Effector memory CD4-positive, alpha-beta T cell (primary cell): ENCODE measurements at places on chromosomes 7 and 10.

DNA sequence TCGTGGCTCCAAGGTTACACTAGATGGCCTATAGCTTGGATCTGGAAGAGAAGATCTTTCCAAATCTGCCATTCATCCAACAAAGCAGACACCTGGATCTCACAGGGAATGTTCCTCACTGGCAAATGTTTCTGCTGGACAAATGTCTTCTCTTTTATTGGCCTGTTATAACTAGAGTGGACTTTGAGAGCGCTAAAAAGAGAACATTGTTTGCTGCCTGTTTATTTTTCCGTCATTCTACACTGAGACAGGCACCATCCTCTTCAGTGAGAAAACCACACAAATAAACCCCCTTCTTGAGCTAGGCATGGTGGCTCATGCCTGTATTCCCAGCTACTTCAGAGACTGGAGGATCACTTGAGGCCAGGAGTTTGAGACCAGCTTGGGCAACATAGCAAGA, 206.9 kb downstream of the CREB5 start:
- no peak for DNase-seq
- H3K36me3 ChIP-seq, result no peaks in the 10 kb centered on the region
- no peaks in the 10 kb centered on the region for H3K27me3 ChIP-seq
- no peak overlapping the region for H3K4me3 ChIP-seq
- H3K4me1 ChIP-seq, result no peaks in the 10 kb centered on the region

GRCh38 chr10:15504101-15504840, 133.2 kb upstream of the FAM171A1 start:
- H3K36me3 ChIP-seq, result no peaks in the 10 kb centered on the region
- H3K4me1 ChIP-seq, result no peaks in the 10 kb centered on the region
- no peak overlapping the region for H3K27ac ChIP-seq
- H3K4me3 ChIP-seq, result no peak overlapping the region
- H3K27me3 ChIP-seq, result peaks cover 4% of the 10 kb centered on the region

GRCh38 chr10:88178758-88179157, 315.3 kb downstream of the PTEN start:
- DNase-seq, result no peak
- no peaks in the 10 kb centered on the region for H3K4me1 ChIP-seq
- no peak overlapping the region for H3K4me3 ChIP-seq
- H3K27me3 ChIP-seq, result no peaks in the 10 kb centered on the region
- no peaks in the 10 kb centered on the region for H3K36me3 ChIP-seq

DNA sequence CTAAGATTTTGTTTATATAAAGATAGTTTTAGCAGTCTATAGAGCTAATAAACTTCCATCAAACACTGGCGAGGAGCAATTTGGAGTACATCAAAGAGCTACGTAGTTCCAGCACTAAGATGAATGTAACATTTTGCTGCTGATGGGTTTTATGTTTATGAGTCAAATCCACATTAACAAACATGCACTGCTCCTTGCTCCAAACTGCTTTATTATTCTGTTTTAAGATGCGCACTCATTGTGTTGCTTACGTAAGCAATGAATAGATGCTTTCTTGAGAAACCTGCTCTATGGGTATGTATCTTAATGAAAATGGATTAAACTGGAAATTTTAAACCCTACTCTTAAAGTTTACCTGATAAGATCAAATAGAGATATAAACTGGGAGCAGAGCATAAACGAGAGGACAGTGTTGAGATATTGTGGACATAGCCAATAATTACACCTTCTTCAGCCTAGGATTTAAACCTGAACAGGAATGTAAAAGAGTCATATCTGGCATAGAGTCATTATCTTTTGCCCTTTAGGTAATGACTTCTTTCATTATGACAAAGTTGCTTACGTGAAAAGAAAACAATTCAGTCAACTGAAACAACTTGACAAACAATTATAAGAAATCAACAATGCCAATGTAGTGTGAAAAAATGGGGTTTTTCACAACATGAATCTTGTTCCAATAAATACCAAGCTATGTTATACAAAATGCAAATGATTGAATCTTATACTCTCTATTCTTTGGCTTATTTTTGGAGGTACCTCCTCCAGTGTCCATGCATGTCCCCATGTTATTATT, 153.5 kb upstream of the MTPN start:
- no peaks in the 10 kb centered on the region for H3K4me1 ChIP-seq
- DNase-seq, result no peak
- H3K4me3 ChIP-seq, result no peak overlapping the region
- no peaks in the 10 kb centered on the region for H3K27me3 ChIP-seq
- H3K27ac ChIP-seq, result no peak overlapping the region

- no peaks in the 10 kb centered on the region for H3K36me3 ChIP-seq
- no peak overlapping the region for H3K4me3 ChIP-seq
- DNase-seq, result no peak
- H3K27me3 ChIP-seq, result no peaks in the 10 kb centered on the region
- H3K4me1 ChIP-seq, result no peaks in the 10 kb centered on the region
- no peak overlapping the region for H3K27ac ChIP-seq
These were observed 16.3 kb downstream of the TPST1 start for GRCh38 chr7:66221442-66221841.

DNA sequence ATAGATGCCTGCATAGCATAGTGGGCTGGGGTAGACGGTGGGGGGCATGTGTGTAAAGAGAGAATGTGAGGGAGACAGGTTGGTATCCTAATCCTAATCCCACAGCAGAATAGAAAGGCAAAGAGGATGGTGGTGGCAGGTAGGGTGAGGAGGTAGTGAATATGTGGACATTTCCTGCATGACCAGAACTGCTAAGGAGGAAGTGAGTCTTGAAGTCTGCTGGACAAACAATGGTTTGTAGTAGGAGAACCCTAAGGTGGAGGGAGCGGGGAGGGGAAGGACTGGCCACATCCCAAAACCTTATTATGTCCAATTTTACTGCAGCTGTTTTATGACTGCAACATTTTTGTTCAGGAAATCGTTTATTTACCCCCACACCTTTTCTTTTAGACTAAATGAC, 279.7 kb downstream of the AUTS2 start:
- DNase-seq, result no peak
- H3K36me3 ChIP-seq, result no peaks in the 10 kb centered on the region
- H3K27ac ChIP-seq, result no peak overlapping the region

DNA sequence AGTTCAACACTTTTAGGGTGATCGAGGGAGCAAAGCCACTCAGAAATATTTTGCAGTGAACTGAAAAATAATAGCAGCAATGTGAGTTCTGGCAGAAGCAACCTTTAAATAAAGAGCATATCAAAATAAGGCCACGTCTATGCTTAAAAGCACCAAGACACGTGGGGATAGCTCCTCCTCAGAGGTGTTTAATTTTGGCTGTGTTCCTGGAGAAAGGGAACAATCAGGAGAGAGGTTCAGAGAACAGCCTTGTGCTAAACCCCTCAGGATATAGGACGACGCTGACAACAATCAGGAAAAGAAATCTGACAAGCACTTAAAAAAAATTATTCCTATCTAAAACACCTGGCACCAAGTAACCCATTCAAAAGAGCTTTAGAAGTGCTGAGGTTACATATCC, 471.9 kb upstream of the CELF2 start:
- H3K27me3 ChIP-seq, result no peaks in the 10 kb centered on the region
- H3K4me1 ChIP-seq, result no peaks in the 10 kb centered on the region

- H3K27me3 ChIP-seq, result no peaks in the 10 kb centered on the region
- DNase-seq, result no peak
- no peaks in the 10 kb centered on the region for H3K36me3 ChIP-seq
These were observed 65.1 kb upstream of the PHF14 start for GRCh38 chr7:10908600-10908999.

DNA sequence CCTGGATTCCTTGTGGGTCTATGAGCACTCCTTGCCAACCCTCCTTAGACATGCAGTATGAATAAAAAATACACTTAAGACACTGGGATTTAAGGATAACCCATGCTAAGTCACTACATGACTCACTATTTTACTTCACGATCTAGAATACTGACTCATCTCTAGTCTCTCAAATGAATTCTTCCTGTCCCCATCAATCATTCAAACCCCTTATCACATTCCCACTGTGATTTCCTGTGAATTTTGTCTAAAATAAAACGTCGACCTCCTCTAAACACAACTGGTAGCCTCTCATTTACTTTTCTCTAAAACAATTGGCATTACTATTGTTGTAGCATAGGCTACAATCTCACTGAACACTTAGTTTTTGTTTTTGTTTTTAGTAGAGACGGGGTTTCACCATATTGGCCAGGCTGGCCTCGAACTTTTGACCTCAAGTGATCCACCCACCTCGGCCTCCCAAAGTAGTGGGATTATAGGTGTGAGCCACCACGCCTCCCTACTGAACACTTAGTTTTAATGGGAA, 3.9 kb upstream of the IQUB start:
- DNase-seq, result no peak
- H3K4me1 ChIP-seq, result no peaks in the 10 kb centered on the region
- H3K27ac ChIP-seq, result no peak overlapping the region
- no peak overlapping the region for H3K4me3 ChIP-seq
- no peaks in the 10 kb centered on the region for H3K27me3 ChIP-seq

- no peak overlapping the region for H3K27ac ChIP-seq
- H3K27me3 ChIP-seq, result no peaks in the 10 kb centered on the region
- H3K4me1 ChIP-seq, result no peaks in the 10 kb centered on the region
These were observed 281.0 kb downstream of the RPS24 start for GRCh38 chr10:78314651-78315050.

GRCh38 chr7:18624459-18624858, 128.9 kb downstream of the HDAC9 start:
- H3K27ac ChIP-seq, result no peak overlapping the region
- H3K36me3 ChIP-seq, result no peaks in the 10 kb centered on the region
- H3K27me3 ChIP-seq, result no peaks in the 10 kb centered on the region
- no peaks in the 10 kb centered on the region for H3K4me1 ChIP-seq
- DNase-seq, result no peak

GRCh38 chr10:69786791-69787190, 14.9 kb upstream of the COL13A1 start:
- no peak overlapping the region for H3K27ac ChIP-seq
- DNase-seq, result no peak
- H3K4me1 ChIP-seq, result no peaks in the 10 kb centered on the region
- no peaks in the 10 kb centered on the region for H3K36me3 ChIP-seq

- no peak overlapping the region for H3K27ac ChIP-seq
- DNase-seq, result no peak
- H3K36me3 ChIP-seq, result no peaks in the 10 kb centered on the region
- H3K27me3 ChIP-seq, result no peaks in the 10 kb centered on the region
These were observed 65.5 kb downstream of the HPSE2 start for GRCh38 chr10:99170116-99170675.

GRCh38 chr10:74753442-74754211, 72.8 kb upstream of the KAT6B start:
- DNase-seq, result no peak
- H3K27ac ChIP-seq, result no peak overlapping the region

DNA sequence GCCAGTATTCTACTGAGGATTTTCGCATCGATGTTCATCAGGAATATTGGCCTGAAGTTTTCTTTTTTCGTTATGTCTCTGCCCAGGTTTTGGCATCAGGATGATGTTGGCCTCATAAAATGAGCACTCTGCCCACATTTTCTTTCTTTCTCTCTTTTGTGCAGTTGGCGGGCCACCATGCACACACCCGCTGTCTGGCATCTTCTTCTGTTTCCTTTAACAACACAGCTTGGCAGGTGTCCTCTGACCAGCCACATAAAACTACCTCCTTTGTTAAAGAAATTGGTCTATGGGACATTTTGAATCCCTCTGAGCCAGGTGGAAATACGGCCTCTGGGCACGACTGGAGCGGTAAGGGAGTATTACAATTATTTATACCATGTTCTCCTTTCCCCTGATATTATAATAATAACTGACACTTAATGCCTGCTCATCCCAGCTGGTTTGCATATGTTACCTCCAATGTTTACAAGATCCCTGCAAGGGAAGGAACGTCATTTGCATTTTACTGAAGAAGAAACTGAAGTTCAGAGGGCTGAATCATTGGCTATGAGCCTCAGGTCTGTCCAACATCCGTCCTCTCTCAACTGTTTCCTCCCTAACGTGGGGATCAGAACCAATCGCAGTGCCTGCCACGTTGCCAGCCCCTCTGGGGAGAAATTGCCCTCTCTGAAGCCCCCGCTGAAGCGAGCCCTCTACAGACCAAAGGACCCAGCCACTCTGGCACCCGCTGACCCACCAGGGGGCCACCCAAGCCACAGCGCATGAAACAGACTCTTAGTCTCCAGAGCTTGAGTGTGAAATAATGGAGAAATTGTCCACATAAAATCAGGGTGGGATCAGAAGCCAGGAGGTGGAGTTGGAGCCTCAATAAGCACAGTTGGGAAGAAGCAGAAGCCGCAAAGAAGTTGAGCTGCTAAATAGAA, 125.0 kb upstream of the FOXK1 start:
- no peaks in the 10 kb centered on the region for H3K36me3 ChIP-seq
- peaks cover 5% of the 10 kb centered on the region for H3K27me3 ChIP-seq
- no peaks in the 10 kb centered on the region for H3K4me1 ChIP-seq
- DNase-seq, result no peak
- no peak overlapping the region for H3K4me3 ChIP-seq

DNA sequence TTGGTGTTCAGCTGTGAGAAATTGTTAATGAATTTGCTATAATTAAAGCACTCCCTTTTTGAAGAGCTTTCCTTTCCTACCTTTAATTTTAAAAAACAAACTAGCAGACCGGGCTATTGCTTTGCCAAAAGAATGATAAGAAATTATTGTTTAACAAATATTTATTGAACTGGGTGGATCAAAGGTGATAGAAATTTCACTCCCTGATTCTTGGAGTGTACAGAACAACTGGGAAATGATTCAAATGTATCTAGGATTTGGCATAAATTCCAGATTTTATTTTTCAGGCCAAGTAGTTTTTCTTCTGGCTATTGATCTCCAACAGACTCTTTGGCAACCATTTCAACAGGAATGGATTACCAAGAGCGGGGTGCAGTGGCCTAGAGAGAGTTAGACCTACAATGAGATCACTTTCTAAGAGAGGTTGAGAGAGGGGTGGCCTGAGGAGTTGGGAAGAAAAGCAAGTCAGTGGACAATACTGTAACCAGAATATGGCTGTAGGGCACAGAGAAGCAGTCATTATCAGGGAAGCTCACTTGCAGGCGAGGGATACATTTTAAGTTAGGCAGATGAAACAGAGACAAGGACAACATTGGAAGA, 71.9 kb downstream of the PLXDC2 start:
- no peaks in the 10 kb centered on the region for H3K27me3 ChIP-seq
- DNase-seq, result no peak
- H3K4me3 ChIP-seq, result no peak overlapping the region
- no peaks in the 10 kb centered on the region for H3K36me3 ChIP-seq

DNA sequence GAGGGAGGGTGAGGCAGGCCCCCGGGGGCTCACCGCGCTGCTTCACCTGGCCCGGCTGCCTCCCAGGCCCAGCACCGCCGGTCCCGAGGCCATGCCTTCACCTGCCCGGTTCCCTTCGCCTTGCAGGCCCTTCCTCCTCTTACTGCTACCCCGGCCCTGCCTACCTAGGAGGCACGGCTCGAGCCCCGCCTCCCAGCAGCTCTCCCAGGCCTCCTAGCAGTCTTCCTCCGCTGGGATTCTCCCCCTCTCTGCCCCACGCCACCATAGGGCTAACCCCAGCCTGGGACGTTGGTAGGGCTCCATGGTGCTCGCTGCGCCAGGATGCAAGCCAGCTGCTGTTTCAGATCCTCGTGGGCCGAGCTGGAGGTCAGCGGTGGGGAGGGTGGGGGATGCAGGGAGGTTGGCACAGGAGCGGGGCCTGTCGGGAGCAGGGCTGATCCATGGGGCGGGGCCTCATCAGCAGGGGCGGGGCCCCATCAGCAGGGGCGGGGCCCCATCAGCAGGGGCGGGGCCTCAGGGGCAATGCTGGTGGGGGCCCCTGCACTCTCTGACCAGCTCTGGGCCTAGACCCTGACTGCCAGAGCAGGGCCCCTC, 63.3 kb downstream of the RASGEF1A start:
- no peaks in the 10 kb centered on the region for H3K36me3 ChIP-seq
- H3K4me1 ChIP-seq, result peaks cover 4% of the 10 kb centered on the region
- H3K27me3 ChIP-seq, result no peaks in the 10 kb centered on the region
- no peak overlapping the region for H3K4me3 ChIP-seq
- no peak overlapping the region for H3K27ac ChIP-seq
